ENCODE measurements at places on chromosomes 7 and 10.

DNA sequence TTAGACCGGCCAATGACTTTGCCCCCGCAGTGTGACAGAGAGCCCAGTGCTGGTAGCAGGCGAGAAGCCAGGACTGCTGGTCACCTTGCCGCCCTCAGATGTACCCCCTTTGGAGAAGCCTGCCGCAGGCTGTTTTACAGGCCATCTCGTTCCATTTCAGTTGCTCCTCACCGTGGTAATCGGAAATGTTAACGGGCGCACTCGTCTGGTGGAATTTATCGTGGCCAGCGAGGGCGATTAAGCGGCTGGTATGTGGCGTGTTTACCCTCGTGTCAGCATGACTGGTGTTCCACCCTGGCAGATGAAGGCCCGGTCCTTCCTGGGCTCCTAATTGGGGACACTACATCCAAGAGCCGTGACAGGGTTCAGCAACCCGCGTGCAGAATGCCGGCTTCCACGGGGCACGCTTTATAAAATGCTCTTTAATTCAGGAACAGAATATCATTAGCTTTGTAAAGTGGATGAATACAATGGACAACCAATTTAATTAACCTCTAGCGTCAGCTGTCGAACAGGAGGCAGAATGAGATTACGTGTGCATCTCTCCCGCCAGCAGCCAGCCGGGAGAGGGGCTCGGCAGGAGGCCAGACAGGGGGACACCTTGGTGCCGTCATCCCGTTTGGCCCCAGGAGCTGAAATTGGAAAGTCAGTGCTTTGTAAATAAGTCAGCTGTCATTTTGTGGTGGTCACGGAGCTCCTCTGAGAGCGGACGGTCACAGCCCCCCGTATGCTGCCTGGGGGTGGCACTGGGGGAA lies 108.3 kb downstream of the NKX6-2 start:
- DNase-seq = no peak

GRCh38 chr7:45888185-45888992 lies at the start of gene IGFBP1:
Gene IGFBP1, plus strand, starts transcription at chr7:45888488. Its CDS starts 165 bp downstream, at chr7:45888653.
- no peak for DNase-seq

DNA sequence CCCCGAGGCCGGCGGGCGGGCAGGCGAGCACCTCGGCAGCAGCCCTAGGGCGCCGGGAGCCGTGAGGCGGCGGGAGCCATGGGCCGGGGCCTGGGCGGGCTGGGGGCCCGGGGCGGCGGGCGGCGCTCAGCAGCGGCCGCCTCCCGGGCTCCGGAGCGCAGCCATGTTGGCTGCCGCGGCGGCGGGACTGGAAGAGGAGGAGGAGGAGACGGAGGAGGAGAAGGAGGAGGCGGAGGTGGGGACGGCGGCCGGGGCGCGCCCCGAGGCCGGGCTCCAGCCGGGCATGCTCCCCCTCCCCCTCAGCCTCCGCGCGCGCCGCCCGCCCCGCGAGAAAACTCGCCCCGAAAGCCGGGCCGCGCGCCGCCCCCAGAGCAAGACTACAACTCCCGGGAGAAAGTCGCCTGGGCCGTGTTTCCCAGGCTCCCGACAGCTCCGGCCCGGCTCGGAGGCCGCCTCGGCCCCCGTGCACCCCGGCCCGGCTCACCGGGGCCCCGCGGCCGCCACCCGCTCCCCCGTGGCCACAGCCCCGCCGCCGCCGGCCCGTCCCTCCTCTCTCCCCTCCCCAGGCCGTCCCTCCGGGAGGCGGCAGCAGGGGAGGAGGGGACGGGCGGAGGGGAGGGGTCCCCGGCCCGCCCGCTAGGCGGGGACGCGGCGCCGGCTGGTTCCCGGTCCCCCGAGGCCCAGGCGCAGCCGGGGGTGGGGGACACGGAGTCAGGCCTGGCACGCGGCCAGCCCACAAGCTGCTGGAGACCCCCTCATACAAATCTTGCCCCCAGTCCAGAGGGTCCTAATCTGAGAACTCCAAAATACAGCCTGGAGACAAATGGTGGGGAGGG lies at the start of gene DLG5:
DLG5 (minus strand) TSS at position 190 of the 836 bp plus-strand sequence. CDS start 235 bp downstream, outside the sequence.
- no peak for DNase-seq

GRCh38 chr10:130959752-130960195 lies 351.7 kb downstream of the TCERG1L start:
- no peak for DNase-seq

DNA sequence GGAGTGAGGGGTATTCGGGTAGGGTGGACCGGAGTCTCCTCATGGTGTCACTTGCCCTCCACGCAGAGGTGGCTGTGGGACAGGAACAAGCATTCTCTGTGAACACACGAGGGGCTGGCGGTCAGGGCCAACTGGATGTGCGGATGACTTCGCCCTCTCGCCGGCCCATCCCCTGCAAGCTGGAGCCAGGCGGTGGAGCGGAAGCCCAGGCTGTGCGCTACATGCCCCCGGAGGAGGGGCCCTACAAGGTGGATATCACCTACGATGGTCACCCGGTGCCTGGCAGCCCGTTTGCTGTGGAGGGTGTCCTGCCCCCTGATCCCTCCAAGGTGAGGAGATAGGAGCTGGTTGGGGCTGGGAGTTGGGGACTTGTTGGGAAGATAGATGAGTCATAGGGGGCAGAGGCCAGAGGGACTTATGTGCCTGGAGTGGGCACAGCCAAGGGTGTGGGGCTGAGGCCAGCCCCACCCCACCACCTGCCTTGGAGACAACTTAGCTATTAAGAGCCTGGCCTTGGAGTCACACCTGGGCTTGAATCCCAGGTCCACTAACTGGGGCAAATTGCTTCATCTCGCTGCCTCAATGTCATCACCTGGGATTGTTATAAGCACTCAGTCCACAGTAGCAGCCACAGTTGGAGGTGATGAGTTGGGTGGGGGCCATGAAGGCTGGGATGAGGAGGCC lies 13.9 kb downstream of the FLNC start:
- DNase-seq = no peak

DNA sequence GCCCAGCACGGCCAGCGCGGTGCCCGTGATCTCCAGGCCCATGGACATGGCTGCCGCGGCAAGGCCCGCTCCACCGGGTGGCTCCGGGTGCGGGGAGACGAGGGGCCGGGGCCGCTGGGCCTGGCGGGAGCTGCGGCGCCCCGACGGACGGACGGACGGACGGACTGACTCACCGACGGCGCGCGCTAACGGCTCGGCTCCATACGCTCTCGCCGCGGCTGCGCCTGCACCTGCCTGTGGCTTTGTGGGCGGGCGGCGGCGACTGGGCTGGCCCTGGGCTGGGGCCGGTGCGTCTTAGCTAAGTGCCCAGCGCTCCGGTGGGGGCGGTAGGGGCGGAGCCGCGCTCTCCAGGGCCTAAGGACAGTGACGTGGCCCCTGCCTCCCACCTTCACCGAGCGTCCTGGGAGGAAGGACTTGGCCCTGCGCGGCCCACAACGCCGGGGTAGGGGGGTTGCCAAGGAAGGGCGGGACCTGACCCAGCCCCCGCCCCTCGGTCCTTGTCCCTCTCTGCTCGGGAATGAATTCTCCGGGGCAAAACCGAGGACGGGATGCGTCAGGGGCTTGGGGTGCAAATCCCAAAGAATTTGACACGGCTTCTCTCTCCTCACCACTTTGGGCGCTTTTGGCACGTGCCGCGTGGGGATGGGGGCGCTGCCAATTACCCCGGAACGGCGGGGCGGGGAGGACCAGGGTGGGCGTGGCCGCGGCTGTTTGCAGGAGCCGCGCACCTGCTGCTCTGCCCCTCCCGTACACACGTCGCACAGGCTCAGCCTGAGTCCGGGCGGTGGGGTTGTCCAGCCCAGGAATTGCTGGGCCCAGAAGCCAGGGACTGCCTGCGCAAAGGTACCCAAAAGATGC lies at the start of gene CLDN3:
CLDN3 (minus strand) TSS at position 269 of the 858 bp plus-strand sequence; CDS start at position 48, 221 bp downstream.
- DNase-seq = peak; percentile 97

DNA sequence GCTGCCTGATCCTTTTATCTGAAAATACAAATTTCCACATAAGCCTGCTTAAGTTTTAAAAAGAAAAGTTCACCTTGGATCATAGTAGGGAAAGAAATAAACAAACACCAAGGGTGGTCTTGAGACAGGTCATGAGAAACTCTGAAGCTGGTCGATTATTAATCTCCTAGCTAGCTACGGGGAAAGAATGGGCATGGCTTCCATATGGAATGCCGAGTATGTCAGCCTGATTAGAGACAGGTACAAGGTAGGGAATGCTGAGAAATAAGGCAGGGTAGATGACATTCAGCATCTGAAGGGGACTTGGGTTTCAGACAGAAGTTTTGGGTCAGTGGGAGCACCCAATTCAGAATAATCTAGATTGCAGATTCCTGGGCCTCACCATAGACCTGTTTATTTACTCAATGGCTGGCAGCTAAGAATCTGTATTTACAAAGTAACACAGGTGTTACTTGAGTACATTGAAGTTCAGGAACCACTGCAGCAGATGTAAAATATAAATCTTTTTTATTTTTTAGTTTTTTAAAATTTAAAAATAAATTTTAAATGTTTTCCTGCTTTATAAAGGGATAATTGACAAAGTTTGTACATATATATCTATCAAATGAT lies 49.0 kb downstream of the SCIN start:
- DNase-seq = no peak

GRCh38 chr10:69073026-69073425 lies 14.9 kb upstream of the SRGN start:
- DNase-seq = no peak

DNA sequence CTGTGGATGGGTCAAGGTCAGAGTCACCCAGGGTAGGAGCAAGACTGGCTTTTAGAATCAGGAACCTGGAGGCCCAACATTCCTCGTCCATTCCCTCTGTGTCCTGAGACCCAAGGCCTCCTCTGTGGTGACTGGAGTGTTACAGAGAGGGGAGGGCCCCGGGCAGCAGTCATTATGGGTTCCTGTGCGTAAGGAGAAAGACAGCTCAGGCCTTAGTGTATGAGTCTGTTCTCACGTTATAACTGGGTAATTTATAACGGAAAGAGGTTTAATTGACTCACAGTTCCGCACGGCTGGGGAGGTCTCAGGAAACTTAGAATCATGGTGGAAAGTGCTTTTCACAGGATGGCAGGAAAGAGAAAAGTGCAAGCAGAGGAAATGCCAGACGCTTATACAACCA lies 422.3 kb downstream of the TCERG1L start:
- no peak for DNase-seq

- no peak for DNase-seq
Observed at GRCh38 chr10:131679926-131680325, 220.9 kb upstream of the PPP2R2D start.

DNA sequence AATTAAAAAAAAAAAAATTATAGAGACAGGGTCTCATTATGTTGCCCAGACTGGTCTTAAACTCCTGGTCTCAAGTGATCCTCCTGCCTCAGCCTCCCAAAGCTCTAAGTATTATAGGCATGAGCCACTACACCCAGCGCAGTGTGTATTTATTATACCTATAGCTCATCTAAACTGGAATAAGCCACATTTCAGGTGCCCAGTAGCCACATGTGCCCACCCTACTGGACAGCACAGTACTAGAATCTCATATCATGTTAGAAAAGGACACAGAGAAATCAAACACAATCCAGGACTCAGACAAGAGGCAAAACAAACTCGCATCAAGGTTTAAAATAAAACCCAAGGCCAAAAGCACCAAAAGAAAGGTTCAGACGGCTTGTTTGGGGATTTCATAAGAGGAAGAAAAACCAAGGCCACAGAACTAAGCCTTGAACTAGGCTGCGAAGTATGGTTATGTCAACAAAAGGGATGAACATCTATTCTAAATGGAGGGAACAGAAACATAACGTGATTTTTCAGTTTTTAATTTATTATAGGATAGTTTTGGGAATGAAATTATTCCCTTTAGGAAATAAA lies 32.3 kb downstream of the SLC16A9 start:
- DNase-seq = no peak

DNA sequence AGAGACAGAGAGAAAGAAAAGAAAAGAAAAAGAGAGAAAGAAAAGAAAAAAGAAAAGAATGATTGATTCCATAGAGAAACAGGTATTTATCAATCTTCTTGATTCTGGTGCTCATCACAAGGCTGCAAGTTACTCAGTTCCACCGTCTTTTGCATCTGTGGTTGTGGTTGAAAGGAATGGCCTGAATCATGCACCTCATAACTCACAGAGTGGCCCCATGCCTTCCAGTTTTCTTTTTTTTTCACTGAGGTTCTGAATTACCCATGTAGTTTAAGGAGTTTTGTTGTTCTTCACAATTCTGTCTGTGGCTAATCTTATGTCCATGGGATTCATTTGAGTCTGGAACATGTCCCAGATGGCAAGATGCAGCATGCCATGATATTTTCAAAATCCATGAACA lies 156.0 kb downstream of the ZNF33B start:
- no peak for DNase-seq

DNA sequence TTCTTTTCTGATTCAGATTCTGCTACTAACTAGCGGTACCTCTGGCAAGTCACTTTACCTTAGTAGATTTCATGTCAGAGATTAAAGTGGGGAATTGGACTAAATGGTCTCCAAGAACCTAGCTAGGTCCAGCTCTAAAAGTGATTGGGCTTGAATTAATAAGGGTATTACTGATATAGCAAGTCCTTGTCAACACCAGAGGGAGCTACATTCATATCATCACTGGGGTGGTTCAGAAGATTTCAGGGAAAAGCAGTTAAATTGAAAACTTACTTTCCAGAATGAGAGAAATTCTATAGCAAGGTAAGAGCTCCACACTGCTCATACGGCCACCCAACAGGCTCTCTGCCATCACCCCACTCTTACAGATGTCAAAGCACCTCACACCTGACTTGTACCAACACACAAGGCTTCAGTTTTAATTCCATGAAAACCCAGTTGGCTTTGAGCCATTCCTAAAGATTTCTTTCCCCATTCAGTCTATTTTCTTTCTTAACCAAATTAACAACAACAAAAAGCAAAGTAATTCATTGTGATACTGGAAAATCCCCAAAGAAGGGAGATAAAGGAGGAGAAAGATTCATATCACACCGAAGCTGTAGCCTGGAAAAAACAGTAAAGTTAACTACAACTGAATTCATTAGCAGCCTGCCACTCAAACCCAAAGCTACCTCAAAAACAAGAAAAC lies 38.0 kb upstream of the SPOCK2 start:
- DNase-seq = no peak

GRCh38 chr10:86851328-86852207 lies 95.1 kb downstream of the BMPR1A start:
- DNase-seq = no peak

DNA sequence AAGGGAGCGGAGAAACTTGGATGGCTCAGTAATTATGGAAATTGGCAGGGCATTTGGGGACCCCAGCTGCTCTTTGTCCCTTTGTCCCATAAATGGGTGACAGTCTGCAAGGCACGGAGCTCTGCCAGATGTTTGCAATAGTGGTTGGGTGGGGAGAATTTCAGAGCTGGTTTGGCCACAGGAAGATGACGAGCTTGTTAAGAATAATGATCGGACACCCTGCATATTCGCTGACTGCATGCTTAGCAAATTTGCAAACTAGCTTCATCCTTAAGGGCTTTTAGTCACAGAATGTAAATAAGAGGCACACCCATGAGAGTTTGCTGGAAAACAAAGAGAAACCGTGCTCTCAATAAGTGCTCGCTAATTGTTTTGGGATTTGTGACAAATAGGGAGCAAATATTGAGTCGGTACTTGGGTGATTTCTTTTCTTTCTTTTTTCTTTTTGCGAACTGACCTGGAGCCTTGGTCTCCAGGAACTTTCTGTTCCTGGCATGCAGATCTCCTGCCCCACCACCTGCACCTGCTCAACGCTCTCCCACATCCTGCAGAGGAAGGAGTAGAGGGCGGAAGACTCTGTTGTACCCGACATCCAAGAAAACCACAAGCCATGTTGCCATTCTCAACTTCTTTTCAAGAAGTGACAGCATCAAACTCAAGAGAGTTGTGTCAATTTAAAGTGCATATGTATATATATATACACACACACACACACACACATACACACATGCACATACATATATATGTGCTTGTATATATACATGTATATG lies 238.9 kb downstream of the CAMK1D start:
- DNase-seq = peak; percentile 30

GRCh38 chr10:67818323-67818722 lies 19.7 kb downstream of the DNAJC12 start:
- DNase-seq = peak; percentile 60
